ENCODE measurements at places on chromosomes 3 and 15.

GRCh38 chr3:170044795-170045244 lies 7.0 kb downstream of the GPR160 start:
- DNase-seq, result no peak

DNA sequence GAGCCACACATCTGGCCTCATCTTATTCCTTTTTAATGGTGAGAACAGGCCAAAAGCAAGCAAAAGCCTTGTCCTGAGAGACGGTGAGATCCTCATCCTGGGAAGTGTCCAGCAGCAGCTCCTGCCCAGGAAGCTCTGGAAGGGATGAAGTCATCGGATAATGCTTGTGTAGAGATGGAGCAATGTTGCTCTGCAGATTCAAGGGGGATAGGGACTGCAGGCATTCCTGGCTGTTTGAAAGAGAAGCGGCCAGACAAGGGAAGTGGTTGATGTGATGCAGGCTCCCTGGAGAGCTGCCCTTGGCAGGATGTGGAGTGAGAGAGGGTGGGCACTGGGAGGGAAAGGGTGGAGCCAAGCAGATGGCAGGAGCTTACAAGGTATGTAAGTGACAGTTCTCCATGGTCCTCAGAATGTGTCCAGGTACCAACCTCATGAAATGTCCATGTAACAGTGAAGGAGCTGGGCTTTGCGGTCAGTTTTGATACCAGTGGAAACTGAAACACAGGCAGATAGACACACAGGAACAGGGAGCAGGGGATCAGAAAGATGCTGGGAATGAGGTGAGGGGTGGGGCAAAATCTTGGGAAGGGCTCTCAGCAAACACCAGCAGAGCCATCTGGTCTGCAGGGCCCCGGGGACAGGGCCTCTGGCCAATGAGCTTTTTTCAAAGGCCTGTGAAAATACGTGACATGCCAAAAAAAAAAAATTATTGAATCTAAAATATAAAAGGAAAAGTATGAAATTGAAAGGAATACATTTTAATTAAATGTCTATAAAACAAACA lies 32.2 kb upstream of the LACTB start:
- DNase-seq, result no peak

- no peak for DNase-seq
These were observed 89.4 kb upstream of the NTRK3 start for GRCh38 chr15:88345962-88346361.

GRCh38 chr3:24426896-24427295 lies 67.8 kb downstream of the THRB start:
- DNase-seq, result no peak

DNA sequence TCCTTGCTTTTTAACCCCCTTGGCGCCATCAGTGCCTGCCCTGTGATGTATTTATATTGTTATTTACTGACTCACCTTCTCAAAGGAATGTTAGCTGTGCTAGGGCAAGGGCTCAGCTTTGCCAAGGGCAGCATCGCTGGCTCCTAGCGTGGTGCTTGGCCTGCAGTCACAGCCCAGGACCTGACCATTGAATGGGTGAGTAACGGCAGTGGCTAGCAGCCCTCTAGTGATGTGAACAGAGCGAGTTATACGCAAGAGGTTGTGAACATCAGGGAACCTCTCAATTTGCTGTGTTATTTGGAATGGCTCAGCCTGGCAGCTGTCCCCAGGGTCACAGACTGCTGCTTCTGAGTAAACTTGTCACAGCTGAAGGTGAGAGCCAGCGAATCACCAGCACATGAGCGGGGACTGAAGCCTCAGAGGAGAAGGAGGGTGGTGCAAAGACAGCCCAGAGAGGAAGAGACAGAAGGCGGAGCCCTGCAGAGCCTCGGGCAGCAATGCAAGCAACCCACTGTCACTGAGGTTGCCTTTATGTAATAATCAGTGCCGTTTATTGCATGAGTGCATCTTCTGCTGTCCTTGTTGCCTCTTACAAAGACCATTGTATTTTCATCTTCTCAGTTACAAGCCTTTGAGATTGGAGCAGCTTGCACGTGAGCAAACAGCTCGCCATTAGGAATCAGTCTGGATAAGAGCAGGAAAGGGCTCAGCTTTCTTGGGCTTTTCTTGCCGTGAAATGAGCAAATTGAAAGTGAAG lies 158.3 kb downstream of the SLCO3A1 start:
- DNase-seq, result no peak

GRCh38 chr3:98657457-98657856 lies 64.0 kb upstream of the CPOX start:
- DNase-seq, result no peak

GRCh38 chr15:82870727-82871320 lies 61.4 kb downstream of the WHAMM start:
- no peak for DNase-seq

- no peak for DNase-seq
These were observed 62.8 kb downstream of the NBEAL2 start for GRCh38 chr3:47042231-47042791.

DNA sequence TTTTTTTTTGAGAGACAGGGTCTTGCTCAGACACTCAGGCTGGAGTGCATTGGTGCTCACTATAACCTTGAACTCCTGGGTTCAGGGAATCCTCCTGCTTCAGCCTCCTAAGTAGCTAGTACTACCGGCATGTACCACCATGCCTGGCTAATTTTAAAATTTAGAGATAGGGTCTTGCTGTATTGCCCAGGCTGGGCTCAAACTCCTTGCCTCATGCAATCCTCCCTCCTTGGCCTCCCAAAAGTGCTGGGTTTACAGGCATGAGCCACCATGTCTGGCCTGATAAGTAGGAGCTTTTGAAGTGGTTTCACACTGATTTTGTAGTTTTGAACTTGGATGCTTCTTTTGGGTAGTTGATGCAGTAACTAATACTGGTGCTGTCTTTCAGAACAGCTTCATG lies 7.8 kb downstream of the MAP2K1 start:
- DNase-seq, result no peak

GRCh38 chr3:144488927-144489326 lies 517.3 kb downstream of the DIPK2A start:
- DNase-seq, result no peak

DNA sequence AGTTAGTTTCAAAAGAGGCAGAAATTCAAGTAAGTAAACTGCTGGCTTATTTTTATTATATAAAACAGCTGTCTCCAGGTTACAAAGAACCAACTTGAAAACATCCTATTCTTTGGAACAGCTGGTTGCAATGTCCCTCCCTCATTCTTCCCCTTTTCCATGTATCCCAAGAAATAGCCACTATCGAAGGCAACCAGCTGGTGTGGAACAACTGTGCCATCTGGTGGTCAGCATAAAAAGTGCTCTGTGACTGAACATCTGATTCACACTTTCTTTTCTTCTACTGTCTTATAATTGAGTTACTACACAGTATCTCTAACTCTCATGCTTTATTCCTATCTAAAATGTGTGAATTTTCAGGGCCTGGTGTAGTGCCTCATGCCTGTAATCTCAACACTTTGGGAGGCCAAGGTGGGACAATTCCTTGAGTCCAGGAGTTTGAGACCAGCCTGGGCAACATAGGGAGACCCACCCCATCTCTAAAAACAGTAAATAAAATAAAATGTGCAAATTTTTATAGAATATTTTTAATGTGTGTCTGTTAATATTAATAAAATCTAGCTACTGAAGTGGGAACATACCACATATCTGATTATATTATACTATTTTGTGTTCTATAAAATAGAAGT lies 9.6 kb downstream of the OSBPL11 start:
- no peak for DNase-seq

GRCh38 chr3:195113048-195113447 lies 157.9 kb downstream of the XXYLT1 start:
- no peak for DNase-seq

GRCh38 chr15:32117122-32117521 lies 86.8 kb downstream of the CHRNA7 start:
- DNase-seq, result no peak

GRCh38 chr15:70045045-70045444 lies 52.7 kb downstream of the TLE3 start:
- no peak for DNase-seq

GRCh38 chr3:142578329-142579223 lies at the start of gene ATR:
Gene ATR, minus strand, starts transcription at chr3:142578733. Its CDS starts 29 bp downstream, at chr3:142578704.
- peak; percentile 57 for DNase-seq

DNA sequence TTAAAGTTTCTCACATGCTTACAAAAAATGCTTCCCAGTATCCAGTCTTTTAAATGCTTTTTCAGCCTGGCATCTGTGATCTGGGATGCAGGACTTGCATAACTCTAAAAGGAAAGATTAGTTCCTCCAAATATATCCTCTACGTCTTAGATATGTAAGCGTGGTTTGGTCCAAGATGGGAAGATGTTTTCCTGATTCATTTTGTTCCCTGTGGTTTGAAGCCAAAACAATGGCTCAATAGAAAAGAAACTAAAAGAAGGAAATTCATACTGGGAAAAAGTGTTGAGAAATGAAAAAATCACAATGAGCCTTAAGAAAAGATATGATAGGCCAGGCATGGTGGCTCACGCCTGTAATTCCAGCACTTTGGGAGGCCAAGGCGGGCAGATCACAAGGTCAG lies 1002.8 kb downstream of the NAALADL2 start:
- DNase-seq, result no peak

All from SK-N-MC (cell line).